ENCODE measurements at places on chromosomes 3 and 15.

- DNase-seq, result no peak
These were observed 58.1 kb upstream of the SATB1 start for GRCh38 chr3:18483226-18483625.

- DNase-seq, result no peak
These were observed 177.1 kb upstream of the CHRNA7 start for GRCh38 chr15:31852933-31853799.

DNA sequence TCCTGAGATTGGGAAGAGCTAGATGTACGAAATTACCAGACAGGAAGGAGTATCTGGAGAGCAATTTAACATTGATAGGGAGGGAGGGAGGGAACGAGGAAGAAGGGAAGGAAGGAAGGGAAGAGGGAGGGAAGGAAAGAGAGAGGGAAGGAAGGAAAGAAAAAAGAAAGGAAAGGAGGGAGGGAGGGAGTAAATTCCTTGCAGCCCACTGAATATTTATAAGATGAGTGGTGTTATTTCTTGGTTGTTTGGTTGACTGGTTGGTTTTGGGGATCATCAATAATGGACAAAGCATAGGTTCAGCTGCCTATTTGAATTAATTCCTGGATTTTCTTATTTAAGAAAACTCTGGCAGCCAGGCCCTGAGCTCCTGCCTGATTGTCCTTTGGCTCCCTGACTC is 15.5 kb upstream of the TSEN2 start:
- no peak for DNase-seq

DNA sequence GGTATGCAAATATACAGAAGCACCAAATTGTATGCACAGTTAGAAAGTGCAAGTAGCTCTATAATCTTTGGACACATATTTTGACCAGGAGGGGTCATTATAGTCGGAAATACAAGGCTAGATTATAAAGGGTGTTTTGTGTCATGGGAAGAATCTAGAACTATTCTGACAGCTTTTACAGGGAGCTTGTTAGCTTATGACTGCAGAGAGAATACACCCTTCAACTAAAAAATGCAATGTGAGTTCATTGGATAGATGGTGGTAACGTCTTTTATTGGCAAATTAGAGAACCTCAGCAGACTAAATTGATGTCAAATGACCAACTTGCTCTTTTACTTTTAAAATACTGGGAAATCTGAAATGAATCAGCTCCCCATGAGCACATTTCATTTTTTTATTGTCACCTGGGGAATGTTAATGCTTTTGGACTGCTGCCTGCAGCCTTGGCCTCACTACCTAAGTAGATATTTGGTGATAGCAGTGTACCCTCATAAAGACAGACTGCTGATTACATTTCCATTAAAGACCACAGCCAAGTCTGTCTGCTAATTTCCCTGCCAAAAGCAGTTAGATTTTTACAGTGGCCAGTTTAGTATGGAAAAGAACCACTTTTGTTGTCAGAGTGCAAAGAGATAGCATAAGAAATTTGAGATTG is 515.9 kb upstream of the DPPA4 start:
- DNase-seq, result no peak

DNA sequence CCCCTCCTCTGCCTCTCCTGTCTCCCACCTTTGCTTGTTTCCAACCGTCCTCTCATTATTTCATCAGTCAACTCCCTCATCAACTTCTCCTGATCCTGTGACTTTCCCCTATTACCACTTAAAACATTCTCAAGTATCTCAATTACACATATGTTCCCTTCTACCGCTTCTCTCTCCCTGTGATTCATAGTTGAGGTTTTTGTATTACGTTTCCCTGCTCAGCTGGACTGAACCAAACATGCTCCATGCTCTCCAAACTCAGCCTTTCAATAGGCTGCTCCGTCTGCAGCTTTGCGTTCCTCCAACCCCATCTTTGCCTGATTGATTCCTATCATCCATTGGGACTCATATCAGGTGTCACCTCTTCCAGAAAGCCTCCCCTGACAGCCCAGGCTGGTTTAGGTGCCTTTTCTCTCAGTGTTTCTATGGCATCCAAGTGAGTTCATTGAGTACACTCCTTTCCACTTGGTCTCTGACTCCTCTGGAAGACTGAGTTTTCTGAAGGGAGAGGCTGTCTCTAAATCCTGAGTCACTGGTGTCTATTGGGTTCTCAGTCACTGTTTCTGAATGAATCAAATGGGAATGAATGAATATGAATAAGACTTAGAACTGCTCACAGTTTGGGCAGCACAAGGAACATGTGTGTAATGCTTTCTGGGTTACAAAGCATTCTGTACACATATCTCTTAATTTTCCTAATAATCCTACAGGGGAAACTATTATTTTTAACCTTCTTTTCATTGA is 56.4 kb downstream of the PLD1 start:
- DNase-seq, result no peak

DNA sequence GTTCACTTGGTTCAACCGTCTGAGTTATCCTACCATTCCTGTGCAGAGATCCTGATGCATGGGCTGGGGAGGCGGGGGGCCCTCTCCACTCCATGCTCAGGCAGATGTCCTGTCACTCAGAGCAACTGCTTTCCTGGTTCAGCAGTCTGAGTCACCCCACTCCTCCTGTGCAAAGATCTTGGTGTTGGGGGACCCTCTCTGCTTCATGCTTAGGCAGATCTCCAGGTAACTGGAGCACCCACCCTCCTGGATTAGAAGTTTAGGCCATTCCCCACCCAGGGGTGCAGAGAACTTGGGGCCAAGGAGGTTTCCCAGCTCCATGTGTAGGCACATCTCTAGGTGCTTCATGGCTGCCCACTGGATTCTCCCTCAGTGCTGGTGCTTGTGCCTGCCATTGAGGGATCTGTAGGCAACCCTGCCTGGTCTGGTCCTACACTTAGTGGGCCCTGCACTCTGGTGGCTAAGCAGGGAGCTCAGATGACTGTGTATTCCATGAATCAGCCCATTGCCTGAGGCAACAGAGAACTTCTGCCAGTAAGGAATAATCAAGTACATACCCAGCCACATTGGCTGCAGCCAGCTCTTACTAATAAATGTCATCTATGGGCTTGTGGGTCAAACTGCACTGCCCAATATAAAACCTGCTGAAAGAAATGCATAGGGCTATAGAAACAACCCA is 465.4 kb upstream of the THBS1 start:
- no peak for DNase-seq

GRCh38 chr15:87609474-87609873 is 647.1 kb downstream of the NTRK3 start:
- DNase-seq, result no peak

DNA sequence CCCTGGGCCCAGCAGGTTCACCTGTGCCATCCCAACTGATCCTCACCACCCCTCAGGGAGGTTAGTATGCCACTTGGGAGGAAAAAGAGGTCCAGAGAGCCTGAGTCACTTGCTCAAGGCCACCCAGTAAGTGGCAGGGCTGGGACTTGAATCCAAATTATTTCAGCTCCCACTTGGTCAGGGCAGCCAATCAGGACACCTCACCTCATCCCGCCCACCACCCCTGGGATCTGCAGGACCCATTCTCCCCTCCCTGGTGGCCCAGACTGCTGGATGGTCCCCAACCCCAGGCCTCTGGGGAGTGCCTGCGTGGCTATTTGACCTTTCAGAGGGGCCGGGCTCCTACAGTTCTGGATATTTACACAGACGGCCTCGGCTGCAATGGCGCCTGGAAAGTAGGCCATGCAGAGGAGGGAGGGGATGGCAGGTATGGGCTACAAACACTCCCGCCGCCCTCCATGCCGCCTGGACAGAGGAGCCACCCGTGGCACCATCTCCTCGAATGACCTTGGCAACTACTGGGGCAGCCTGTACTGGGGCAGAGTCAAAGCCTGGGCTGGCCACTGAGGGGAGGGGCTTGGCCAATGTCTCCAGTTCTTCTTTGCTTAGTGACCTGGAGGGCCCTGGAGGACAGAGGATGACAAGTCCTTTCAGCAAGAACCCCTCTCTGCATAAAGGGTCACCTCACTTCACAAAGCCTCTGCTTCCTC is 153.6 kb upstream of the LINGO1 start:
- no peak for DNase-seq

GRCh38 chr3:87461443-87461842 is 185.1 kb upstream of the POU1F1 start:
- DNase-seq, result no peak

GRCh38 chr3:126548556-126549466 is 9.9 kb downstream of the C3orf22 start:
- no peak for DNase-seq

GRCh38 chr3:159902546-159903314 is 85.9 kb upstream of the IL12A start:
- no peak for DNase-seq

- DNase-seq, result no peak
These were observed 40.8 kb upstream of the SLC6A11 start for GRCh38 chr3:10775259-10775658.

- DNase-seq, result no peak
These were observed 48.5 kb upstream of the TRPM1 start for GRCh38 chr15:31149987-31150386.

DNA sequence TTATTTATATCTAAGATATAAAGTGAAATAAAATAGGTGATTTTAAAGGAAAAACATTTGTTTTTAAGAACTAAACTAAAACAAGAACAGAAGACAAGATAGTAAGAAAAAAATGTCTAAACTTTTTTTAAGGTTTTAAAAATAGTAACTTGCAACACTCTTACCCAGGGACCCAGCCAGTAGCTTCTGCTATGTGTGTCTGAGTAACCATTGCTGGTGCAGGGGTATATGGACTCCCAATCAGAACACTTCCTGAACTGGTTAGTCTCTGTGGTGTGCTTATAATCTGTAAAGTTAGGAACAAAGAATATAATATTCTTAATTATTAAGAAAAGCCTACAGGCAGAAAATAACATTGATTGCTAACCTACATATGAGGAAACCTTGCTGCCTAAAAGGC is 118.4 kb downstream of the ATP1B3 start:
- no peak for DNase-seq

DNA sequence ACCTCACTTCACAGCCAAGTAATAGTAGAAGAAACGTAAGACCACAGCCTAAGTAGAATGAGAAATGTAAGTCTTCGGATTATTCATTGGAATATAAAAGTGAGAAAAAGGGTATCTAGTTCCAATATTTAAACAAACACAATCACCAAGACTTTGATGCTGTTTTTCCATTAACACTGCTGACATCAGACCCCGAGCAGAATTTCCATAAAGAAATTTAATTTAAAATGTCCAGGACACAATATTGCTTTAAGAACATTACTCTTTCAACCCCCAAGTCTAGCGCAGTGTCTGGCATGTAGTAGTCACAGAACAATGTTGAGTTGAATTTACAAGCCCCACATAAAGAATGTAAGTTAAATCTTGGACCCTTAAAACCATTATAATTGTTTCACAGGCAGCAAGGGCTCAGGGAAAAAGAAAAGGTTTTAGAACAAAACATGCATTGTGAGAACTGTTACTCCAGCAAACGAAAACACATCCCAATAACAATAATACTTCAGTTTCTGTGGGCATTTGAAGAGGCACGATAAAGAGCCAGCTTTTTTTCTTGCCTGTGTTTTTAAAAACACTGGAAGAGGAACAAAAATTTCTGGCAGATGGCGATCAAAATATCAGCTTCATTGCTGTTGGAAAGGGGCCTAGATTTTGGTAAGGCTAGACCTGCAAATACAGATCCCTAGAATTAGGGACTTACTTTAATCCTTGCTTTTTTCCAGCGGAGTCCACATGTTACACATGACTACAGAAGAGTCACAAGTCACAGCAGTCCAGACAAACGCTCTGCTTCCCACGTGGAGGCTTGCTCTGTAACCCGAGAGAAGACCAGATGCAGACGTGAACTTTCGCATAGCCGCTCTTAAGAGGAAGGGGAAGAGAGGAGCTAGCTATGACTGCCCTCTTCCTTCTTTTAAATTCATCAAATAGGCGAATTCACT is 77.9 kb upstream of the IGSF10 start:
- peak; percentile 55 for DNase-seq

DNA sequence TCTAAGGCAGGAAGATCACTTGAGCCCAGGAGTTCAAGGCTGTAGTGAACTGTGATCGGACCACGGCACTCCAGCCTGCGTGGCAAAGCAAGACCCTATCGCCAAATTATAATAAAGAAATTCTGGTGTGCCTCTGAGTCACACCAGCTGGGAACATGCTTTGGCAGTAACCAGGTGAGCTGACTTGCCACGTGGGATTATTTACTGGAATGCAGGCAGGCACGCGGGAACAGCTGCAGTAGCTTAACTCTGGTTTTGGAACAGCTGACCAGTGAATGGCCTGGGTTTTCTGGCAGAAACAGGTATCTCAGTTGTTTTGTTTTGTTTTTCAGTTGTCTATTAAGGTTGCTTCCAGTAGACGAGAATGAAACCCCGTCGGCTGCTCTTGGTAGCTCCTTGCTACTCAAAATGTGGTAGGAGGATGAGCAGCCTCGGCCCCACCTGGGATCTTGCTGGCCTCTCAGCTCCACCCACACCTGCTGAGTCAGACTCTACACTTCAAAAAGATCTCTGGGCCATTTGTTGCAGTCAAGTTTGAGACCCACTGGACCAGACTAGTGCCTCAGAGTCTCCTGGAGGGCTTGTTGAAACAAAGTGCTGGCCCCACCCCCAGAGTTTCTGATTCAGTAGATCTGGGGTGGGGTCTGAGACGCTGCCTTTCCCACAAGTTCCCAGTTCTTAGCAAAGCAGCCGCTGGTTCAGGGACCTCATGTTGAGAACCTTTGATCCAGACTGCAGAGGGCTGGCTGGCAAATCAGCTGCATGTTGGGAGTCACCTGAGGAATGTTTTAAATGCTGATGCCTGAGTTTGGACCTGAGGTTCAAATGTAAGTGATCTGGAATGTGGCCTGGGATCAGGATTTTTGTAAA is 26.6 kb downstream of the IDH2 start:
- no peak for DNase-seq

DNA sequence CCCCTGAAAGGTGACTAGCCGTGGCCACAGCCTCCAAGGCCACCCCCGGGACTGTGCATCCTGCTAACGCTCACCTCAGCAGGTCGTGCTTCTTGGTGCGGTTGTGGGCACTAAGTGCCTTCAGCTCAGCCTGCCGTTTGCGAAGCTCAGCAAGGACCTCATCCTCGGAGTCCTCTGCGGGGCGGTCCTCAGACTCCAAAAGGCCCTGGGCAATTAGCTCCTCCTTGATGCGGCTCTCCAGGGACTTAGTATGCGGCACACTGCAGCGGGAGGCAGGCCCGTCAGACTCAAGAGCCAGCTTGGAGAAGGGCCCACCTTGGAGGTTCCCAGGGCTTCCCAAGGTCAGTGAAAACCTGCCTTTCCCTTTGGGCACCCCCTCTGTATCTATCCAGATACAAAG is 8.3 kb downstream of the TADA3 start:
- no peak for DNase-seq

DNA sequence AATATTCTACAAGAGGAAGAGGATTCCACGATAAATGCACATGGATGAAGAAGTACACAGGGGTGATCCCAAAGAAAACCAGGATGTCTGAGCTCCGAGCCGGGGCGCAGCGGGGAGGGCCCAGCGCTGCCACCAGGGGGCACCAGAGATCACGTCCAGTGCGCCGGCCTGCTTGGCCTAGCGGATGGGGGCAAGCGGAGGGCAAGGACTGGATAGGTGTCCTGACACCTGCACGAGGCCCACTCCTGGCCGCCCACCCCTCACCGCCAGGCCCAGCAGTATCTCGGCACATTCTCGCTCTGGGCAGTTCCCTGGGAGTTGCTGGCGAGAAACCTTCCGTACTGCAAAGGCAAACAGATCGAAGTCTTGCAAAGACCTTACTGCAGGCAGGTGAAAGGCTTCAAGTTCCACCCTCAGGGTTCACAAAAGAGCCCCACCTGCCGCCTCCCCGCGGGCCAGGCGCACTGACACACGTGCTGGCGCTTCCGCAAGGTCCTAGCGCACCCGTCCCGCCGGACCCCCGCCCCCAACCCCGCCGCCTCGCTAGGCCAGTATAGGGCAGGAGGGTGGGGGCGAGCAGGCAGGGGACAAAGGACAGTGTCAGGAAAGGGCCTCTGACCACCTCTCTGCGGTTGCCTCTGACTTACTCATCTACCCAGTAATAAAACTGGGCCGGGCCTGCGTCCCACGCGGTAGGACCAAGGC is 3.3 kb downstream of the ANKRD63 start:
- peak; percentile 70 for DNase-seq
